ENCODE measurements at places on chromosomes 3 and 15.

GRCh38 chr3:20073683-20074082 is 33.4 kb downstream of the KAT2B start:
- no peak for DNase-seq

GRCh38 chr3:111848283-111848682 is 10.8 kb upstream of the PHLDB2 start:
- DNase-seq, result no peak

GRCh38 chr3:187878772-187879518 is 133.7 kb upstream of the BCL6 start:
- DNase-seq, result no peak

- no peak for DNase-seq
Observed at GRCh38 chr15:38701149-38701548, 136.5 kb upstream of the RASGRP1 start.

DNA sequence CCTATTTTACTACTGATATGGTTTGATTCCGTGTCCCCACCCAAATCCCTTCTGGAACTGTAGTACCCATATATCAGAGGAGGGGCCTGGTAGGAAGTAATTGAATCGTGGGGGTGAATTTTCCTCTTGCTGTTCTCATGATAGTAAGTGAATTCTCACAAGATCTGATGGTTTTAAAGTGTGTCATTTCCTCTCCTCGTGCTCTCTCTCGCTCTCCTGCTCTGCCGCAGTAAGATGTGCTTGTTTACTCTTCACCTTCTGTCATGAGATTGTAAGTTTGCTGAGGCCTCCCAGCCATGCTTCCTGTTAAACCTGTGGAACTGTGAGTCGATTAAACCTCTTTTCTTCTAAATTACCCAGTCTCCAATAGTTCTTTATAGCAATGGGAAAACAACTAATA is 81.2 kb upstream of the ZBTB20 start:
- no peak for DNase-seq

- DNase-seq, result no peak
Observed at GRCh38 chr3:20608054-20608738, 422.2 kb upstream of the SGO1 start.

DNA sequence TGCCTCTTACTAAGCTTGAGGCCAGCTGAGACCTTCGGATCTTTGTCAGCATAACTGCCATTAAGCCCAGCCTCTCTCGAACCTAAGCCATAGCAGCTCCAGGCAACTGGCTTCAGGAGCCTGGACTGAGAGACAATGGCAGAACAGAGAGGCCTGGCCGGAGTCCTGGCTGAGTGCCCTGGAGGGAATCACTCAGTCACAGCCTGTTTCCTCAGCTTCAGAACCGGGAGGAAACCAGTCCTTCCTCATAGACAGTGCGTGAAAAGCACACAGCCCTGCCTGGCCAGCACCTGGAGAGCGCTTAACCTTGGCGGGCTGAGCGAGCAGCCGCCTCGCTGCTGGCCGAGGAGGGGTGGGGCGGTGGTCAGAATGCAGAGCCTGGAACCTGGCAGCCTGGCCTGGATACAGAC is 21.6 kb downstream of the RNU5B-1 start:
- DNase-seq, result no peak

GRCh38 chr3:150428562-150428961 is 20.5 kb downstream of the TSC22D2 start:
- DNase-seq, result no peak

DNA sequence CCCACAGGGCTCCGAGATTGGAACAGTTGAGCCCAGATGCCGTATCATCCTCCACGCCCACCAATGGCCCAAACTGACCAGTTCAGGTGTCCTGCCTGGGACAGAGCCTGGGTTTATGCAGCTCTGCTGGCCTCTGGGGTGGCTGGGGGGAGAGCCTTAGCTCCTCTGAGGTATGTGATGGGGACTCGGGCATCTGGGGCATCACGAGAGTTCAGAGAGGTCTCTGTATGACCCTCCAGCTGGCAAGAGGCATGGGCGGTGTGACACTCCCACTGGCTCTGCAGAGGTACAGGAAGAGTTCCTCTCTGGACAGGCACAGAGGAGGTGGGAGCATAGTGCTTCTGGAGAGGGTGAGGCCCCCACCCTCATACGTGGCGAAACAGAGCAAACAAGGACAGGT is 26.6 kb upstream of the DUSP7 start:
- no peak for DNase-seq

DNA sequence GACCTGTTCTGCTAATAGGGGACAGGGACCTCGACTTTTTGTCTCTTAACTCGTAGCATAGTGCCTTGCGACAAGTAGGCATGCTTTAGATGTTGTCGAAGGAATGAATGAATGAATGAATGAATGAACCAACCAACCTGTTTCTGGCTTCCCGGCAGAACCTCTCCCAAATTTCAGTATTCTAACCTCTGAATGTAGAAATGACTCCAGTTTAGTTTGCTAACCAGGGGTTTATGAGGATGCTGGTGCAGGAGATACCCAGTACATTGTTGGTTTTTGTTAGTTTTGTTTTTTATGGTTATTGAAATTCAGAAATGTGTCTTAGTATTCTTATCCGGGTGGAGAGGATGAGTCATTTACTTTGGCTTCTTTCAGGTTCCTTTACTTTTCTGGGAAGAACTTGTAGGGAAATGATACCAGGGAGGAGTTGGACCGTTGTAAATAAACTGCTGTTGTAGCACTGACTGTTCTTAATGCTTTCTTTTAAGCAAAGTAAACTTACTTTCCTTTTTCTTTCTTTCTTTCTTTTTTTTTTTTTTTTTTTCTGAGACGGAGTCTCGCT is 29.6 kb upstream of the EHHADH start:
- no peak for DNase-seq

GRCh38 chr3:23203708-23204330 is 692 bp downstream of the UBE2E2 start:
- DNase-seq, result peak; percentile 21

GRCh38 chr3:63151897-63152296 is 126.2 kb upstream of the SYNPR start:
- no peak for DNase-seq

- peak; percentile 22 for DNase-seq
Observed at GRCh38 chr15:45641374-45641781, 6.5 kb downstream of the SQOR start.

DNA sequence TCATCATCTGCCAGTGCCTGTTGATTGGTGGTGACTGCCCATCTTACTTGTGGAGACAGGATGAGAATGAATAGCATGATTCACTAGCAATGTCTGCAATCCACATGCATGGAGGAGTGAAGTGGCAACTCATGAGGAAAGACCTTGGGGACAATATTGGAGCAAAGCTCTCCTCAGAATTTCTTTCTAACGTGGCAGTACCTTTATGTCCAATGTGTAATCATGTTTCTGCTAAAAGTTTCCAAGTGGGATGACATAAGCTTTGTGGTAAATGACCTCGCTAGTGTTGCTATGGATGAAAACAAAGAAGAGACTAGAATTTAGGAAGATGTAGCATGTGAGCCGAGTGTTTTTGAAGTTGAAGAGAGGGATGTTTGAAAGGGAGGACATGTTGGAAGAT is 117.8 kb downstream of the CPNE4 start:
- no peak for DNase-seq

DNA sequence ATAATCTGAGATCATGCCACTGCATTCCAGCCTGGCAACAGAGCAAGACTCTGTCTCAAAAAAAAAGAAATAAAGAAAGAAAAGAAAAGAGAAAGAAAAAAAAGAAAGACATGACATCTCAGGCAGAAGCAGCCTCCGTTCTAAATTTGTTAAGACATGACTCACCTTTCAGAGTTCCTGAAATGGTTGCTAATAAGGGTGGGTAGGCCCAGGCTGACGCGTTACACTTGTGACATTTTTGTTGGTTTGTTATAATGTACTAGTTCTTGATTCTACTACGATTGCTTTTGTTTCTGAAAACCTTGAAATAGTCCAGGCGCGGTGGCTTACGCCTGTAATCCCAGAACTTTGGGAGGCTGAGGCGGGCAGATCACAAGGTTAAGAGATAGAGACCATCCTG is 21.0 kb downstream of the SLC25A20 start:
- no peak for DNase-seq

GRCh38 chr15:25268166-25268565 is 170.7 kb downstream of the UBE3A start:
- peak; percentile 3 for DNase-seq

- DNase-seq, result peak; percentile 34
Observed at GRCh38 chr3:38311476-38311875, 29.4 kb downstream of the SLC22A14 start.

DNA sequence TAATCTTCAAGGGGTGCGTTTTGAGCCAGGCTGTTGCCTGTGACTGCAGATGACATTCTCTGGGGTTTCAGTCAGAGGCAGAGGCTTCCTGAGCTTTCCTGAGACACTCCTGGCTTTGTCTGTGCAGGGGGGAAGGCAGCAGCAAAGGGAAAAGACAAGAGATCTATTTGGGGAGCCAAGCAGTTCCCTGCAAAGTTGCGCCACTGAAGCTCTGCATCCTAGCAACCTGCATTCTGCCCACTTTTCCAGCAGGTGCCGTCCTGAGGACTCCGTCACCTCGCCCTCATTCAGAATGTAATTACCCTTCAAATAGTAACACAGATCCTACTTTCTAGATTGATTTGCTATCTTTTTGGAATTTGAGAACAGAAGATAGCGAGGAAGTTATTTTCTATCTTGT is 1.9 kb upstream of the TMEM158 start:
- no peak for DNase-seq

GRCh38 chr15:97992823-97993222 is 32.3 kb downstream of the ARRDC4 start:
- DNase-seq, result peak; percentile 34

DNA sequence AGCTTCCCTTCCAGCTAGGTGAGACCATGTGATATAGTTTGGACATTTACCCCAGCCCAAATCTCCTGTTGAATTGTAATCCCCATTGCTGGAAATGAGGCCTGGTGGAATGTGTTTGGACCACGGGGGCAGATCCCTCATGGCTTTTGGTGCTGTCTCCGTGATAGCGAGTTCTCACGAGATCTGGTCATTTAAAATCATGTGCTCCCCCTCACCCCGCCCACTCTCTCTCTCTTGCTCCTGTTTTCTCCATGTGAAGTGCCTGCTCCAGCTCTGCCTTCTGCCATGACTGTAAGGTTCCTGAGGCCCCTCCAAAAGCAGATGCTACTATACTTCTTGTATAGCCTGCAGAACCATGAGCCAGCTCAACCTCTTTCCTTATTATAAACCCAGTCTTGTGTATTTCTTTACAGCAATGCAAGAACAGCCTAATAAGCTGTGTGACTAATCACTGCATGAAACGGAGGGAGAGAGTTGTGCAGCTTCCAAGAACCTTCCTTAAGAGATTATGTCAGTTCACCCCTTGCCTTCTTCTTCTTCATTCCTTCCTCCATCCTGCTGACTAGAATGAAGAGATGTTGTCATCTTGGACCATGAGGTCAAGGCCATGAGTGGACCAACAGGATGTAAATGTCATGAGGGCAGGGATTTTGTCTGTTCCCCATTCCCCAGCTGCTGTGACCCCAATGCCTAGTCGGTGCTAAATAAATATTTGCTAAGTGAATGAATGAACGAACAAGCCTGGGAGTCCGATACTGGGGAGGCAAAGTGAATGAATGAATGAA is 91.0 kb downstream of the CPN2 start:
- no peak for DNase-seq

DNA sequence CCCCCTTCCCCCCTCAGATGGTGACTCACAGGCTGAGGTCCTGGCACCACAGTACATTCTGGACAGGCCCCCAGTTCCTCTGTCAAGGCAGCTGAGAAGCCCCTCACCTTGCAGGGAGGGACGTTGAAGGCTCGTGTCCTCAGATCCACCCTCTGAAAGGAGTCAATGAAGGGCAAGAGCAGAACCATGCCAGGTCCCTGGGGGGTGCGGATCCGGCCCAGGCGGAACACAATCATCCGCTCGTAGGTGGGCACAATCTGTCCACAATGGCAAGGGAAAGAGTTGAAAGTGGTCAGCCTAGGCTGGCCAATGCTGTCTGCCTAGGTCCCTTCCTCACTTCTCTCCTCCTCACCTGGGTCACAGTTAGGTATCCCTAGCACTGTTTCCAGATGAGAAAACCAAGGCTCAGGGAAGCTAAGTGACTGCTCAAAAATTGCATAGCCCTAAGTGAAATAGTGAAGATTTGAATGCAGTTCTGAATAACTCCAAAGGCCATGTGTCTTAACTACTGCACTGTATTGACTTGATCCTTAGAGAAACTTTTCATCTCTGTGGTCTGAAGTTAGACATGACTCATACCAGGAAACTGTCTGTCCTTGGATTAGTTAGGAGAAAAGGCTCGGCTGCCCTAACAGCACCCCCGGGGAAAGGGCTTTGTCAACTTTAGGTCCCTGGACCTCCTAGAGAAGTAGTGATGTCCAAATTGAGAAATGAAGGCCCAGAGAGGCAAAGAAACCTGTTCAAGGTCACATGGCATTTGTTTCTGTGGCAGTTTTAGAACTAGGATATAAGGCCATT is 2.9 kb downstream of the STOML1 start:
- DNase-seq, result peak; percentile 42

- no peak for DNase-seq
Observed at GRCh38 chr3:46516521-46516920, 18.7 kb downstream of the RTP3 start.

- no peak for DNase-seq
Observed at GRCh38 chr3:182597621-182598041, 195.7 kb upstream of the ATP11B start.

- DNase-seq, result no peak
Observed at GRCh38 chr3:56443372-56443771, 24.9 kb downstream of the ERC2 start.

GRCh38 chr3:51397392-51397791 is 6.3 kb downstream of the RBM15B start:
- no peak for DNase-seq

Data from hematopoietic multipotent progenitor cell treated with erythropoietin and hydrocortisone succinate and interleukin-3 and kit ligand, for 4 days (in vitro differentiated cells).